ENCODE measurements at places on chromosomes 12 and 14.
A peak's percentile ranks its signal among the peaks of the same experiment; 100 is the strongest.

- no peak for DNase-seq
Measured at GRCh38 chr12:106740818-106741217, 33.7 kb upstream of the RIC8B start.

- no peak for DNase-seq
Measured at GRCh38 chr12:121630791-121631355, 4.5 kb downstream of the ORAI1 start.

- DNase-seq, result no peak
Measured at GRCh38 chr12:123057513-123058265, 77.2 kb downstream of the ARL6IP4 start.

- no peak for DNase-seq
Measured at GRCh38 chr14:22955702-22956569, 954 bp downstream of the HAUS4 start.

GRCh38 chr14:32707742-32708500 is 230.8 kb upstream of the NPAS3 start:
- DNase-seq, result no peak

- no peak for DNase-seq
Measured at GRCh38 chr12:131380220-131380964, 330.5 kb upstream of the SFSWAP start.

- no peak for DNase-seq
Measured at GRCh38 chr12:46265734-46266133, 3.1 kb downstream of the SLC38A1 start.

DNA sequence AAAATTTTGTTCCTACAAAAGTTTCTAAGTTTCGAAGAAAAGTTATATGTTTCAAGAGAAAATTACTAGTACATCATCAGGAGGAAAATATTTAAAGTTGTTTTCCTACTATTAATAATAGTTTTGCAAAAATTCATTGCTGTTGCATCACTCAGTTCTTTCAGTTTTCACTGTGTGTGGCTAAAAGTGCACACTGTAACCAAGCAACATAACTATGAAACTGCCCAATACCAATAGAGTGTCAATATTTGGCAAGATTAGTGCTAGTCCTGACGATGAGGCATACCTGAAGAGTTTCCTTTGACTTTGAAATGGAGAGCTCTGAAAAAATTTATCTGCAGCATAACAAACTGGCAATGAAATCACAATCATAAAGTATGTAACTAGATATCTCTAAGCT is 194.3 kb downstream of the CPNE8 start:
- DNase-seq, result no peak

DNA sequence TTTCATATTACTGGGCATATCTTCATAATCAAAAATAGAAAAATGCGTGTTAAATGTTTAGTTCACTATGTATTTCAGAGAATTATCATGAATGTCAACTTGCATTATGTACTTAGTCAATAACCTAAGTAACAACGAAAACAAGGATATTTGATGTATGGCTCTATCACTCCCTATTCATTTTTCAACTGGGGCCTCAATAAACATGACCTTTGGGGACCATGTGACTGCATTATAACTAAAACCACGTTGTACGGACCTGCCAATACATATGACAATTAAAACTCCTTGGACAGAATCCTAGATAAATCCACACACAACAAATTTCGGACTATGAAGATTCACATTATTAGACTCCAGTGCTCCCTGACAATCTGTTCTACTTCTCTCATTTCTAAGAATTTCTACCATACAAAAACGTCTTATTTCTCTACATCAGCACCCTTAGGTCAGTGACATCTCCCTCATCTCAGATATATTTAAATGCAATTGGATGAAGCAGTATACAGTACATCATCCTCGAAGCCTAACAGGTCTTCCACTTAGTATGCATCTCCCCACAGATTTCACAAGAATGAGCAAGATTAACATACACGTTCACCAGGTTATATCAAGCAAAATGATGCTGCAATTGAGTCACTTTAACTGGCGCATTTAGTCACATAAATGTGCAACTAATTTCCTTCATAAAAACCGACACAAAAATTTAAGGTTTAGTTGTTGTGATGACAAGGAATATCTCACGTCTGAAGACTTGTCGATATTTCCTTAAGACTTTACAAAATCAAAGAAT is 1.5 kb downstream of the UBE2N start:
- DNase-seq, result no peak

DNA sequence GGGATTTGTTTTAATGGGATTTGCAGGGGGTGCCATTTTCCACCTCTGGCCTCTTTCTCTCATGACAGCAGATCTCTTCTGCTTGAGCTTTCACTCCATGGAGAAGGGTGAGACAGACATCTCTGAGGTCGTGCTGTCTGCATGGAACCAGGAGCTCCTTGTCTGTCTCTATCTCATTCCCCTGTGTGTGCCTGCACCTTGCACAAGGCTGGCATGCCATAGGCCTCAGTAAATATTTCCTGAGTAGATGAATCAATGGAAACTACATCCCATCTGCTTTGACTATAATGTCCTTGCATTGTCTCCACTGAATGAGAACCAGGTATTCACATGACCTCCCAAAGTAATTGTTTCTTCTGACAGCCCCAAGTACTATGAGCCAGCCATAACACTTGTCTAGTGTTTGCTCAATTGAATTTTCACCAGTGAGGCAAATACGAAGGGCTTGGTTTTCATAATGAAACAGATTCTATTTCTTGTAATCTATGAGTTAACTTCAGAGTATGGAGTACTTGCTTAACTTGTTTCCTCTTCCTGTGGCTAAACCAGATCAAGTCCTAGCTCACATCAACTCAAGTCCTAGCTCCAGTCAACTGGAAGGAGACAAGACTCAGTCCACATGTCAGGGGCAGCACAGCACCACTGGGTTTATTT is 32.3 kb downstream of the KCNK13 start:
- DNase-seq, result peak; percentile 6

DNA sequence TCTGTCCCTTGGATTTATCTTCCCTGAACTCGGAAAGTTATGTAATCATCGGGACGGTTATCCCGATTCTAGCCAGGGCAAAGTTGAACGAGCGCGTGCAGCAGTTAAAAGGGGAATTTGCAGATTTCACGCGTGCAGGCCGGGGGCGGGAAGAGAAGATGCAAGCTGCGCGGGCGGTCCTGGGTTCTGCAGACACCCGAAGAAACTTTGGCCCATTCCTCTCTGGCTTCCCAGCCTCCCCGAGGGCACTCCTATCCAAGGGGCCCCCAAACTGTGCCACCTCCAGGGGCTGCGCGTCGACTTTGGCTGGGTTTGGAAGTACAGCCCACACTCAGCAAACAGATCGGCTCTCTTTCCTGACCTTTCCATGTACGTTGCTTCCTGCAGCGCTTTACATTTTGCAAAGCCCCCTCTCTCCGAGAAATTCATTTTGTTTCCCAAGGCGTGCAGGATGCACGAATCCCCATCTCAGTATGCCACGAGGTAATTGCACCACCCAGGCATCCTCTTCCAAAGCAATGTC is 941 bp upstream of the PPP1CC start:
- DNase-seq, result no peak

DNA sequence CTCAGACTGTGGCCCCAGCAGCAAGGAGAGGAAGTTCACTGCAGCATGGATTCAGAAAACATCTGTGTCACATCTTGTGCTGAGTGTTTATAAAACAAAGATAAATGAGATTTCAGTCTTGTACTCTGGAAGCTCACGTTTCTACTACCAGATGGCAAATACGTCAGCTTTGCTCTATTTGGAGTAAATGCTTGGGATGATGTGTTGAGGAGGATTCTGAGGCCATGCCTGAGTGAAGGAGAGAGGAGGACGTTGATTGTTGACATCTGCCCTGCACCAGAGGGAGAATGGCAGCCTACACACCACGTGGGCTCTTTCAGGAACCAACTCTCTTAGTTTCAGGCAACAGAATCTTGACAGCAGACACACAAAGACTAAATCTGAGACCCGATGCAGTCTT is 188.9 kb downstream of the TMEM132C start:
- no peak for DNase-seq

DNA sequence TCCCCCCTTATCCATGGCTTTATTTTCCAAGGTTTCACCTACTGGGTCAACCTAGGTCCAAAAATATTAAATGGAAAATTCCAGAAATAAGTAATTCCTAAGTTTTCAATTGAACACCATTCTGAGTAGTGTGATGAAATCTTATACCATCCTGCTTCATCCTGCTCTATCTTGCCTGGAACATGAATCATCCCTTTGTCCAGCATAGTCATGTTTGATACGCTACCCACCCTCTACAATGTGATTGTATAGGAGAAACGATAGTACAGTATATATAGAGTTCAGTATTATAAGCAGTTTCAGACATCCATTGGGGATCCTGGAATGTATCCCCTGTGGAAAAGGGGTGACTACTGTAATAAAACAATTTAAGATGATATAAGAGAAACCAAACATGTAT is 62.2 kb downstream of the IFNG start:
- peak; percentile 3 for DNase-seq

DNA sequence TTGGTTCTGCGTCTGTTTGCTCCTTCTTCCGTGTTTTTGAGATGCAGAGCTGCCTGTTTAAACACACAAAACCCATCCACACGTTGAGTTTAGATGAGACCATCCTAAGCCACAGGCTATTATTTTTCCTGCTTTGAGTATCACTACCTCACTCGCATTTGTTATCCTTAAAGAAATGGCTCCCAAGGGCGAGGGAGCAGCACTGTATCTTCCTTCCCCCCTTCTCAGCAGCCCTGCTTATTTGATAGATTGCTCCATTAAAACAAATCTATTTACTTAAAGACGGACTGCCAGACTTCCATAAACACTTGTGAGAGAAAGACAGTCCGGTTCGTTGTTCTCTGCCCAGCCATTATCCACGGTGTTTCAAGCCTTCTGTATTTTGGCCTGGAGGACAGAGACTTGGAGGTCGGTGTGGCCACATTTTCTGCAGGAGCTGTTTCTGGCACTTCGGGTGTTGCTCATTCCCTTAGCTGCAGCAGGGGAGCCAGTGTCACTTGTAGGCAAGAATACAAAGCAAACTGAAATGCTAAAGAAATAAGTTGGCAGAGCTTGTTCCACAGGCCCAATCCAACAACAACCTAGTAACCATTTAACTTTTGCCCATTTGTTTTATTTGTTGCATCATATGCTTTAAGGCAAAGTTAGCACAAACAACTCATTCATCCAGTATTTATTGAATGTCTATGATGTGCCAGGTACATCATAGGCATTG is 275.4 kb downstream of the TTC6 start:
- no peak for DNase-seq

Measured in fibroblast of skin of back (primary cell).